ENCODE measurements at places on chromosomes 7 and 10.

- DNase-seq = no peak
Measured at GRCh38 chr10:73246322-73246645, 771 bp downstream of the DNAJC9 start.

- no peak for DNase-seq
Measured at GRCh38 chr7:105454095-105454747, 65.5 kb upstream of the SRPK2 start.

DNA sequence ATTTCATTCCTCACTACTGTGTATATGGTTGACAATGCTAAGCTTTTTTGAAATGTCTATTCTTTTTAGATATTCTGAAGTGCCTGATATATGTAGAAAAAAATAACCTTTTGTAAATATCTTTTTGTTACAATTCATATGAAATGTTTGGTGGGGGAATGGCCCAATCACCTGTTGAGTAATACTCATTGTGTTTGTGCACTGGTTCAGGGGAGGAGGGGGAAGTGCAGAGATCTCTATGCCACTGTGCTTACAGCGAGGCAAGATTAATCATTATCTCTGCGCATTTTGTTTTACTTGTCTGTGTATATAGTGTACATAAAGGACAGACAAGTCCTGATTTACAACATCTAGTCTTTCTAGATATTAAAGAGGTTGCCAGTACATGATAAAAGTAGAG, 25.2 kb downstream of the NUP42 start:
- DNase-seq = no peak

- DNase-seq = no peak
Measured at GRCh38 chr7:150999497-151000230, 8.8 kb downstream of the NOS3 start.

DNA sequence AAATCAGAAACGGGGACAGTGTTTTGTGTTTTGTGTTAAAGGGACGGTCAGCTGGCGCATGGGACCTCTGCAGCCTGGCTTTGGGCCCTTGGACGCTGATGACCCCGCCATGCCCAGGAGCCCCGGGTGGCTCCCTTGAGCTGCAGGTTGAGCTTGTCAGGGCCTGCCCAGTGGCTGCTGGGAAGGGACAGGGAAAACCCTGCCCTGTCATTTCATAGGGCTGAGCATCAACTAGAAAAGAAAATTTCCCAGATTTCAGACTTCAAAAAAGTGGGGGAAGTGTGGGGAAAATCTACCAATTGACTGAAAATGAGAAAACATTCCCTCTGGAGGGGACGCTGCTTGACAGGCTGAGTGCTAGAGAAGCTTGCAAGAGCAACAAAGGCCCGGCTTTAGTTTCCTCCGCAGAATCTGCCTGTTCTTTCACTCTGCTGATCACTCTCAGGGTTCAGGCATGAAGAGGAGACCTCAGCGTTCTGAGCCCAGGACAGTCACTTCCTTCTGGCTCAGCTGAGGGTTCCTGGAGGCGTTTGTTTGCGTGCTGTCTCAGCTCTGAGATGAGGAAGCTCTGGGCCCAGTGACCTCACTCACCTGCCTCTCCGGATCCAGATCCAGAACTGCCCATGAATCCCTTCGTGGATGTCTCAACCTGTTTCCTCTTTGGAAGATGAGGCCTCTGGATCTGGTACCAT, 18.6 kb upstream of the DNAJB6 start:
- DNase-seq = peak; percentile 85

- DNase-seq = no peak
Measured at GRCh38 chr10:112006407-112006806, 177.2 kb downstream of the GPAM start.

GRCh38 chr10:71582019-71582418, 137.6 kb downstream of the C10orf105 start:
- DNase-seq = no peak

- DNase-seq = no peak
Measured at GRCh38 chr7:67045496-67045995, 48.9 kb downstream of the TYW1 start.

DNA sequence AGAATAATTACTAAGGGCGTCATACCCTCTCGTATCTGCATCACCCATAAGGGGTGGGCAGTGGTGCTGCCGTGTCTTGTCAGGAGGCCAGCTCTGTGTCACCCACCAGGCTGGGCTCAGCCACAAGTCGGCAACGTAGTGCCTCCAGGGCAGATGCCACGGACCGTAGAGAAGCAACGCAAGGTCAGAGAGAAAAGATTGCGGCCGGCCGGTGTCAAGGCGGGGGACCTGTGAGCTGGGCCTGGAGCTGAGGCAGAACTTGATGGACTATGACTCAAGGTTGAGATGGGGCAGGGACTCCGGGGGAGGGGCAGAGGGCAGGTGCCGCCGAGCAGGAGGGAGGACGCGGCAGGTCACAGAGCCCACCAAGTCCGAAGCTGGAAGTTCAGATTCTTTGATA, 29.5 kb downstream of the FOXK1 start:
- DNase-seq = no peak

DNA sequence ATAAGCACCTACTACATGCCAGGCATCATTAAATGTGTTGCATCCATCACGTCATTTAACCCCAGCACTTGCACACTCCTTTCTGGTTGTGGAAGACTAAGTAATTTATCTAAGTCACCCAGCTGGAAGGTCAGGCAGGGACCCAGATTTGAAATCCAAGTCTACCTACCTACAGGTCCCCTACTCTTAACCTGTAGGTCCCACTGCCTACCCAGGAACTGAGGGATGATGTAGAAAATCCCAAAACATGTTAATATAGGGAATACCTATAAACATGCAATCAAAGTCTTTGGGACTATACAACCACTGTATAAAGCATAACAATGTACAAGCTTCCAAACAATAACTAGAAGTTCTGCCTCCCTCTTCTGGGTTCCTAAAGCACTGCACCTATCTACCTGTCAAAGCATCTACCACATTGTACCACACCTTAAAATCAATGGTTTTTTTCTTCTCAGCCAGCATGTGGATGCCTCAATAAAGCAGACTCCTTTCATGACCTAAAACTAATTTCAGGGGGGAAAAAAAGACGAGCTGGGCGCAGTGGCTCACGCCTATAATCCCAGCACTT, 5.6 kb downstream of the IL6 start:
- no peak for DNase-seq

DNA sequence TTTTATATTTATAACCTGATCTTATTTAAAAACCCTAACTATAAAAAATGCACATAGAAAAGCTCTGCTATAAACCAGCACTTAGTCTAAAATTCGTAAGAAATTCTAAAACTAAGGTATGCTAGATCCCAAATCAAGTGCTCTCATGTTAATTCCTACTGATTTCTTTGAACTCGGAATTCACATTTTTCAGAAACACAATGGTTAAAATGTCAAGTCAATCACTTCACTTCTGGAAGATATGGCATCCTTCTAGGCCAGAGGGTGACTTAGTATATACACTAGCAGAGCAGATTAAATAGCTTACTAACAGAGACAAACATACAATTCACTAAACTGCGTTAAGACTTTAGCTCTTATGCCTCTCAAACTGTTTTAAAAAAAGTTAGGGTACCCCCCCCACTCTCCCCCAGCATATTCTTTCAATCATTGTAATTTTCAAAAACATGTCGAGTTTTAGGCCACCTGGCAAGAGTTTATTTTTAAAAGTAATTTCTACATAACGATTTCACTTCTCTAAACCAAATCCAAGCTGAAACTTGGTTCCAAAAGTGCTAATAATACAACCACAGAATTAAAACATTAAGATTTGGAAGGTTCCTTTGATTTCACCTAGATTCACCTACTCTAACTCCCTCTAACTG, 129.4 kb downstream of the NRBF2 start:
- DNase-seq = no peak

DNA sequence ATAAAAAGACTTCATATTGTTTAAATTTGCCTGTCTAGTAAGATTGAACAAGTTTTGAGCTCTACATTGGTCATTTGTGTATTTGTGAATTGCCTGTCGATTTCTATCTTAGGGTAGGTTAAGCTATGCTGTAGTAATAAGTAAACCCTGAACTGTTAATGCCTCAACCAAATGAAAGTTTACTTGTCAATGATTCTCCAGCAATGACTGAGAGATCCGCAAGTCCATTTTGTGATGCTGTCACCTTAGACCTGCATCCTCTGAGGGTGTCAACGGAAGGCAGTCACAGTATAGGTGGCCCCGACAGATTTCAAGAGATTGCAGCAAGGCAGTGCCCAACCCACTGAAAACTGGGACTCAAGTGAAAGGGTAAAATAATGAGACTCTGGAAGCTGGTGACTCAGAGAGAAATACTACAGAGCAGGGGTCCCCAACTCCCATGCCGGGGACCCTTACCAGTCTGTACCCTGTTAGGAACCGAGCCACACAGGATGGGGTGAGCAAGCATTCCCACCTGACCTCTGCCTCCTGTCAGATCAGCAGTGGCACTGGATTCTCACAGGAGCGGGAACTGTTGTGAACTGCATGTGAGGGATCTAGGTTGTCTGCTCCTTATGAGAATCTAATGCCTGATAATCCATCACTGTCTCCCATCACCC, 10.8 kb upstream of the PHYH start:
- no peak for DNase-seq

- DNase-seq = no peak
Measured at GRCh38 chr7:26005683-26006410, 146.2 kb upstream of the NFE2L3 start.

DNA sequence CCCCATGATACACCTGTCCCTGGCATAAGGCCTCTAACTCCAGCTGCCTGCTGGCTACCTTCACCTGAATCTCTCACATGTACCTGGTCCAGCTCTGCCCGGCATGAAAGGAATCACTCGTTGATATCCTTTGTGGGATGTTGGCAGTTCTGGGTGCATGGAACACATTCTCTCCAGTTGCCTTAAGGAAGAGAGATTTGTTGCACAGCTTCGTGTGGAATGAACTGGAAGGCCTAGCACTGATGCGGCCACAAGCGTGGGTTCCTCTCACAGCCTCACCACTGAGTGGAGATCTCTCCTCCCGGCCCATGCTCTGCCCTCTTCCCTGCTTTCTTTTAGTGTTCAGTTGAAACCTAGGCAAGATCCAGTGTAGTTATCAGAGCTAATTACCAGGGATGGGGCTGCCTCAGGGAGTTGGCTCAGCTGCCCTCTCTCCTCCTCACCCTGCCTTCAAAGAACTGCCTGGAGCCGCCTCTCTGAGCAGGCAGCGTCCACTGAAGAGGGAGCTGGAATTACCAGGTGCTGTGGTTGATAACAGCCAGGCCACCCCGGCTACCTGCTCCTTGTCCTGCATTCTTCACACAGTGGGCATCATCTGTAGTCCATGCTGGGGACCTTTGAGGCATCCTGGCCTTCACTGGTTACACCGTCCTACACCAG, 194.3 kb downstream of the CCDC3 start:
- no peak for DNase-seq

DNA sequence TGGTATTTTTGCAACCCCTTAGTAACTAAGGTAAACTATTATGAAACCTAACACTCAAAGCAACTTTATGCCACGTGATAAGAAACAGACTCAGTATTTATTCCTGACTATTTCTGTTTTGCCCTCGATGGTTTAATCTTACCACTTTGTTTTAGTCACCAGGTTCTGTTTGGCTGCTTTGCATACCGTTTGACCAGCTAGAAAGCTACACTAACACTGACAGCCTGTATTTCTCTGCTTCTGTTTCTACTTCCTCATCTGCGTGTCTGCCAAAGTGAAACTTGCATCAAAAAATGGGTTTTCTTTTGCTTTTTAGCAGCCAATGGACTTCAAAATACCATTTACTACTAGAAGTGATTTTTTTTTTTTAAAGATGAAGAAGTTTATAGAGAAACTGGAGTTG, 802.5 kb downstream of the GRM8 start:
- DNase-seq = no peak

- no peak for DNase-seq
Measured at GRCh38 chr10:118042336-118042735, 4.4 kb downstream of the RAB11FIP2 start.

- DNase-seq = no peak
Measured at GRCh38 chr7:42272793-42273665, 36.0 kb upstream of the GLI3 start.

DNA sequence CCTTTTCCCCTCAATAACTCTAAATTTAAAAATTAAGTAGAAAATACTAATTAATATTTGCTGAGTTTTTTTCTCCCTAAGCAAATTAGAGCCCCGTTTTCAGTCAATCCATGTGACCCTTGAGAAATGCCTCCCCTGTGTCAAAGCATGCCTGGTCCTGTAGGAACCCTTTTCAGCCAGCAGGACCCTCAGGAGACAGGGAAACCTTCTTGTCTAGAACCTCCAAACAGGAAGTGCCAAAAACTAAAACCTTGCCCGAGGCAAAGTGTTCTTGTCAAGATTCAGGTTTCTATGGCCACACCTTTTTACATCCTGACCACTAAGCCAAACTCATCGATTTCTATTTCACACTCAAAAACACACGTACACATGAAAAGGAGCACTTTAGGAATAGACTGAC, 60.1 kb upstream of the NFE2L3 start:
- peak; percentile 9 for DNase-seq

GRCh38 chr7:112446431-112446830, 3.8 kb upstream of the IFRD1 start:
- DNase-seq = no peak

DNA sequence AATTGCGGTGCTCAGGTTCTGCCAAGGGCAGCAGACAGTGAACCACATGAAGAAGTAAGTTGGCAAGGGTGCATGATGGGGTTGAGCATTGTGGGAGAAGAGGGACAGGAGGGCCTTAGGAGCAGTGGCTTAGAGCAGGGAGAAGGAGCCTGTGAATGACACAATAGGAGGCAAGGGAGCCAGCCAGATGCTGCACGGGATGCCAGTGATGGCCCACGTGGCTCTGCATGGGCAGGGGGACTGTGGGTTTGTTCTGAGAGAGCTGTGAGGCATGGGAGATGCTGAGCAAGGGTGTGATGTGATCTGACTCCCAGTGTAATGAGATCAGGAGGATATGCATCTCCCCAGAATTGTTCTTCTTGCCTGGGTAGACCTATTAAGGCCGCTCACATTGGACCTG, 60.9 kb downstream of the C10orf90 start:
- no peak for DNase-seq

Data from HL-60 (cell line).